Foreskin melanocyte (primary cell): ENCODE measurements at places on chromosomes 3 and 15.

DNA sequence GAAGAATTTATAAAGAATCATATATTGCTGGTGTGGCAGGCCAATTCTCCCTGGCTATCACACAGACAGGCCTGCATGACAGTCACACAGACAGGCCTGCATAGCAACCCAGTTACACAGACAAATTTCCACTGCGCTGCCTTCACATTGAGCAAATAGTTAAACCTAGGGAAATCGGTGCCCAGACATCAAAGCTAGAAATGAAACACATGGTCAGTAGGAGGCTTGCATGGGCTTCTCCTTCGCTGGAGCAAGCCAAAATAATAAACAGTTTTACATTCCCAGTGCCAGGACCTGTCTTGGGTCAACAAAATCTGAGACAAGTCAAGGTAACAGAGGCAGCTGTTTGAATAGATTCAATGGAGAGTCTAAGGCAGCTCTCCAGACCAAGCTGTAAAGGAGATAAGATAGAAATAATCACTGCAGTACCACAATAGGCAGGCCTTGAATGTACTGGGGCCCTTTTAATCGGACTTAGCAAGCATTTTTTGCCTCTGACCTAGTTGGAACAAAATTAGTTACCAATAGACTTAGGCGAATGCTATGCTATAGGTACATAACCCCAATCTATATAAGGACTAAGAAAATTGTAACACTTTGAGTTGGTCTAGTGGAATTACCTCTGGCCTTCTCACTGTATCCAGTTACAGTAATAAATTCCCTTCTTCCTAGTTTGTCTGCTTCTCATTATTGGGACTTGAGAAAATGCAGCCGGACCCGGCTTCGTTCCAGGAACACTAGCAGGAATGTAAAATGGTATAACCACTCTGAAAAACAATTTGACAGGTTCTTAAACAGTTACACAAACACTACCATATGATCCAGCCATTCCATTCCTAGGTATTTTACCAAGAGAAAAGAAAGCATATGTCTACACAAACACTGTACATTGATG is 274.7 kb upstream of the UBE2E2 start:
- no peak for DNase-seq

GRCh38 chr3:139355891-139356290 is 12.1 kb downstream of the MRPS22 start:
- no peak for DNase-seq

DNA sequence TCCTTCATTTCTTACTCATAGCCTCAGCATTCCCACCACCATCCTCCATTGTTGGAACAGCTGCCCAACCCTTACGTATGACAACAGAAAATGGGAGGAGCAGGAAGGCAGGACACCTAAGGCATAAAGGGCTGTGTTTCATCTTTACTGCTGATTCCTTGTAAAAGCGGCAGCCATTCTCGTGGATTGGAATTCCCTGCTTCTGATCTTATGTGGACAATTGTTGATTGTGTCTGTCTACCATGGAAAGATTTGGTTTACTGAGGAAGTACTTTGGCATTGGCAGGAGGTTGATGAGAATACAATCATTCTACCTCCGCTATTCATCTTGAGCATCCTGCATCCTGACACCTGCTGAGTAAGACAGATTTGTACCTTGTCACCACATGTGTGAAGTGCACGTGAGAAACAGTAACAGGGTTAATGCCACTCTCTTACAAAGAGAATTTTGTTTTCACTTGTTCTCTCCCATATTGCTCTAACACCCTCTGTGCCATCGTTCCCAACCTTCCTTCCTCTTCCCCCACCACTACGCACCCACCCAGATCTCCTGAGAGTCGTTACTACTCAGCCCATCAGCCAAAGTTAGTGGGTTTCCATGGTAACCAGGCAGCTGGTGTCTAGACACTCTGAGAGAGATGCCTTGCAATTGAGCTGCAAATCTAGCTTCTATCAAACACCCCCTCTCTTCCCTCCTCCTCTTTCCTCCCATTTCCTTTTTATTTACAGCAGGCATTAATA is 75.7 kb downstream of the GAP43 start:
- DNase-seq: no peak

DNA sequence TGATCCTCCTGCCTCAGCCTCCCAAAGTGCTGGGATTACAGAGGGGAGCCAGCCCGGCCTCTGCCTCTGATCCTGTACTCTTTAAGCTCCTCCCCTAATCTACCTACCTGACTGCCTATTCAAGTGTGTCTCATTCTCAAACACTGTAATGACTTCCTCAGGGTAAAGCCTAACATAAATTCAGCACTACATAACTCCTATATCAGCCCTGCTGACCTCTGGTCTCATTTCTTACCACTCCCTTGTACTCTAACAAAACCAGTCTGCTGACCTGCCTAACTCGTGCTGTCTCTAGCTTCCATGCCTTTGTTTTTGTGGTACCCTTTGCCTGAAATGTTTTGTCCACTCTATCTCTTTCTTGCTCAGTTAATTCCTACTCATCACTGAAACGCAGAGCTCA is 172.1 kb upstream of the IL12A start:
- no peak for DNase-seq

- no peak for DNase-seq
Observed at GRCh38 chr3:171165499-171165921, 139.0 kb upstream of the SLC2A2 start.

DNA sequence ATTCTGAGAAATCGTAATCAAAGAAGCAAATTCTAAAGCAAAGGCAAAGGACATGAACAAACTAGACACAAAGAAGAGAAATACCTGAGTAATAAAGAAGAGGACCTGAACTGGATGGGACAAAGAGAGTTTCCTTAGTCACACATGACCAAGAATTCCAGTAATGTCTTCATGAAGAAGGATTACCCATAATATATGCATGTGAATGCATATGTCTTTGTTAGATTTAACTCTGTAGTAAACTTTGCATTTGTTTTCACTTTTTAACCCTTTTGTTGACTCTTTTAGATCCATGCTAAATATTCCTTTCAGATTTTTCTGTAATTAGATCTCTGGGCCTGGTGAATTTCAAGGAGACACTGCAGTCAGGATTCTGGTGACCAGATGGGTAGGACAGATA is 279.8 kb downstream of the ARRDC4 start:
- DNase-seq: no peak

DNA sequence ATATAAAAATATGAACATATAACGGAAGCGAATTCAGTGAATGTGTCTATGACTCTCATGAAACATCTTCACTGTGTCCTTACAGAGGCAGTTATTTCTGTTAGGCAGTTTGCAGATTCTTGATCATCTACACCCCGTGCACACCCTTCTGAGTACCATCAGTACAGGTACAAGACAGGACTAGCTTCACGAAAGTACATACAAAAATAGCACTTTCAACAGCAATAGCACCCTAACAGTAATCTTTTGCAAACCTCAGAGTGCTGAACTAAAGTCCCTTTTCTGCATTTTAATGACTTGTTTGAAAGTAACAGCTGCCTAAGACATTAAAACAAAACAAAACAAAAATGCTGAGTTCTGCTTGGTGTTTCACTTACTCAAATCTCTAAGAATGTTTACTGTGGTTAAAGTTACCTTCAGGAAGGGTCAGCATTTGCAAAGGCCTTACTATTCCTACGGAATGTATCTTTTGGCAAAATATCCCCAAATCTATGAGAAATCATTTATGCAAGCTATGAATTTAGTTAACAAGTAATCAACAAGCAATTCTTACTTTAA is 104.1 kb downstream of the CNTN3 start:
- no peak for DNase-seq
